Glomerular endothelial cell (primary cell): ENCODE measurements at places on chromosomes 11 and 22. TPM values are rescaled to one million over a fixed set of nuclear protein-coding genes. Genes with fewer than 3 reads are reported as not detected.

GRCh38 chr11:6824136-6824823, 21.2 kb upstream of the OR10A5 start:
- no peak for DNase-seq

GRCh38 chr11:18369398-18369797, 25.0 kb upstream of the LDHA start:
- DNase-seq: no peak

DNA sequence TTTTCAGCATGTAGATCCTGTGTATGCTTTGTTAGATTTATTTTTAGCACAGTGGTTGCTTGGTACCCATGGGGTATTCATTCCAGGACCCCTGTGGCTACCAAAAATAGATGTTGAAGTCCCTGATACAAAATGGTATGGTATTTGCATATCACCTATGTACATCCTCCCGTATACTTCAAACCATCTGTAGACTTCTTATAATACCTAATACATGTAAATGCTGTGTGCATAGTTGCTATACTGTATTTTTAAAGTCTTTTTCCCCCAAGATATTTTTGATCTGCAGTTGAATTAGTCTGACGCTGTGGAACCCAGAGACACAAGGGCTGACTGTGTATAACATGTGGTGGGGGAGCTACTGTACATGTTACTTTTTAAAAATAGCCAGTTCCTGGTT, 101.1 kb downstream of the ATXN10 start:
- DNase-seq: no peak

DNA sequence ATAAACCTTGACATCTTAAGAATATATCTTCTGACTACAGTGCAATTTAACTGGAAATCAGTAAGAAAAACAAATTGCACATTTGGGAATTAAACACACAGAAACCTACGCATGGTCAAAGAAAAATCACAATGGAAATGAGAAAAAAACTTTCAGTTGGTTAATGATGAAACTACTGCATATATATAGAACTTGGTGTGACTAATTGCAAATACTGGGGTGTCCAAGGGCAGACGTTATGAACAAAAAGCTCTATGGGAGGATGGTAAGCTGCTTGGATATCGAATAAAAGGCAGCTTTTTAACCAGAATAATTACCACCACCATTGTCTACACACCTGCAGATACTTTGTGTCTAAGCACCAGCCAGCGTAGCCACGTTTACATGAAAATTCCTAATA, 791 bp downstream of the GDPD4 start:
- DNase-seq: no peak

- DNase-seq: no peak
Observed at GRCh38 chr11:128345316-128345715, 242.0 kb downstream of the ETS1 start.

DNA sequence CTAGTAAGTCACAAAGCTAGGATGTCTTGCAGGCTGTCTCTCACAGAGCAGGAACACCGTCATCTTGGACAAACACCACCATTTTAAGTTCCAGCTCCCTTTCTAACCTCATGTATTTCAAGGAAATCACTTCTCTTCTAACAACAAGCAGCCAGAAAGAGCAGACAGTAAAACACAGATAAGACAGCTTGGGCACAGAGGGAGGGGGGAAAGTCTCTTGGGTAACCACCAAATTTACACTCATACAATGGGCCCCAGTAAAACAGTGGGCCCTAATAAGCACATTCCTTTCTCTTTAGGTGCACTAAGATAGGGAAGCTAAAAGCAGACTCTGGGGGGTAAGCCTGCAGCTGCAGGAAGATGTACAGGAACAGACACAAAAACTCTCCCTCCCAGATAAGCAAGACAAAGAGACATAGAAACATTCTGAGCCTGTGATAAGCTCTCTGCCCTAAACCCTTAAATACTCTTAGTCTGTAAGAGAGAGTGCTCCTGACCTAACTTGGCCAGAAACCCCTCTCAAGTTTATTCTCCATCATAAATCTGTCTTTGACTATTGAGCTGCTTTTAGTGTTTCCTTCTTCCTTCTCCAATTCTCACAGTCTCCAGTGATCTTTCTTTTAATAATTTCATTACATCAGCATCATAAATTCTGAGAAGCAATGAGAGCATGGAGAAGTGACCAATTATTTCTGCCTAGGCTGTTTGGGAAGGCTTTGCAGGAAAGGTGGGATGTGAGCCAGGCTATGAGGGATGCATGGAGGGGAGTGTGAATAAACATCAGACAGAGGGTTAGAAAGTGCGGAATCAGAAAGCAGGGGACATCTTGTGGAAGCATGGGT, 7.4 kb downstream of the OR10D3 start:
- DNase-seq: no peak

The SLC6A5 gene
- total RNA-seq: not detected in 2 replicates

The CXCR5 gene
- total RNA-seq: not detected in 2 replicates

The ISX gene
- total RNA-seq: not detected in 2 replicates

- DNase-seq: no peak
Observed at GRCh38 chr22:26629988-26630761, 8.4 kb downstream of the CRYBA4 start.

The USP2 gene
- 0.41 TPM in 1 of 2 replicates, not detected in the other for total RNA-seq

The PKDREJ gene
- total RNA-seq: not detected in 2 replicates

- no peak for DNase-seq
Observed at GRCh38 chr11:133860151-133860550, 14.8 kb upstream of the SPATA19 start.

GRCh38 chr11:86172894-86173293, 71.7 kb upstream of the EED start:
- DNase-seq: no peak

DNA sequence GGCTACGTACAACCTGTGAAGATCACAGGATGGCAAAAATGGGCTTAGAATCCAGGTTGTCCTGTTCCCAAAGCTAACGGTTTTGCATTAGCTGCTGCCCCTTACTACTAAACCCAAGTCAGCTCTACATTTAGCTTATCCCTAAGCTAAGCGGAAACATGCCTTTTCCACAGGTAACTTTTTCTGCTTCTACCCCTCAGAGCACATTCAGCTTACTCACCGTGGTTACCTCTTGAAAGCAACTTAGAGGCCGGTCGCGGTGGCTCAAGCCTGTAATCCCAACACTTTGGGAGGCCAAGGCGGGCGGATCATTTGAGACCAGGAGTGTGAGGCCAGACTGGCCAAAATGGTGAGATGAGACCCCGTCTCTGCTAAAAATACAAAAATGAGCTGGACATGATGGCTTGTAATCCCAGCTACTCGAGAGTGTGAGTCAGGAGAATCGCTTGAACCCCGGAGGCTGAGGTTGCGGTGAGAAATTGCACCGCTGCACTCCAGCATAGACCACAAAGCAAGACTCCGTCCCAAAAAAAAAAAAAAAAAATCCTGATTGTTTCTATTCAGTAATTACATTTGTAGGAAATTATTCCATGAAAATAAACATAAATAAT, 790 bp upstream of the TMEM41B start:
- peak; percentile 14 for DNase-seq

DNA sequence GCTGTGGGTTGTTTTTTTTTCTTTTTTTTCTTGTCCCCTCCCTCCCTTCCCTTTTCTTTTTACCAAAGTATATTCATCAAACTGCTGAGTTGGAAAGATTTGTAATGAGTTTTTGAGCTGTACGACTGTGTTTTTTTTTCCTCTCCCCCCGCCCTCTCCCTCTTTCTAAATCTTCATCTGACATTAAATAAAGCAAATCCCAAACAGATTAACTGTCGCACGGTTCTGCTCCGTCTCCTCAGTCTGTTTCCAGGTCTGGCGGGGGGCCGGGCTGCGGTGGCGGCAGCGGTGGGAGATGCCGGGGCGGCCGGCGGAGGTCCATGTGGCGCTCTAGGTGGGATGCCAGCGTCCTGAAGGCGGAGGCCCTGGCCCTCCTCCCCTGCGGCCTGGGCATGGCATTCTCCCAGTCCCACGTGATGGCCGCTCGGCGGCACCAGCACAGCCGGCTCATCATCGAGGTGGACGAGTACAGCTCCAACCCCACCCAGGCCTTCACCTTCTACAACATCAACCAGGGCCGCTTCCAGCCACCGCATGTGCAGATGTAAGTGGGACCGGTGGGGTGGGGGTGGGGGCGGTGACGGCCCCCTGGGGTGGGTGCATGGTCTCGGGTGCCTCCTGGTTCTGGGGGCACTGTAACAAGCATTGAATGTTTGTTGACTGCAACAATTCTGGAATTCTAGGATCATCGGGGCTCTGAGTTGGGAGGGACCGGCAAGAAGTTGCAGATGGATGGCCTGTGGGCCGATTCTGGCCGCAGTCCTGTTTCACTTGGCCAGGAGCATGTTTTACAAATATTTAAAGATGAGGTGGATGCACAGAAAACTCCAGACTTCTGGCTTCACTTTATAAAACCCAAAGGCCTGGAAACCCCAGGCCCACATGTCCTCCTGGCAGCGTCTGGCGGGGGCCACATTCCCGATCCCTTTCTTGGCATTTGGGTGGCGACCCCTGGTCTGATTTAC, 13.1 kb downstream of the MPPED1 start:
- DNase-seq: no peak

The CARNS1 gene
- 0.10 and 0.18 TPM in 2 replicates for total RNA-seq

The MUC2 gene
- total RNA-seq: not detected in 2 replicates

DNA sequence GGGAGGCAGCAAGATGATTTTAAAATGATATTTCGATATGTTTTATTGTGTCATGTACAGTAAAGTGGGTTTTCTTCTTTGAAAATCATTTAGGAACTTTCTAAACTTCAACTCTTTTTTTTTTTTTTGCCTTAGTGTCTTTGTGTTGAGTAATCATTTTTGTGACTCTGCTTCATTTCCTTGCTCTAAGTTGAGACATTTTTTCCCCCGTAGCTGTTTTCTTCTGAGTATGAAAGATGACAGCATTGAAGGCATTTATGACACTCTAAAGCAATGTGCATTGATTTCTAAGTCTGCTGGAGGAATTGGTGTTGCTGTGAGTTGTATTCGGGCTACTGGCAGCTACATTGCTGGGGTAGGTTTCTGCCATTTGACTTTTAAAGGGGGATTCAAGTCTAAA, 23.5 kb downstream of the RRM1 start:
- no peak for DNase-seq

DNA sequence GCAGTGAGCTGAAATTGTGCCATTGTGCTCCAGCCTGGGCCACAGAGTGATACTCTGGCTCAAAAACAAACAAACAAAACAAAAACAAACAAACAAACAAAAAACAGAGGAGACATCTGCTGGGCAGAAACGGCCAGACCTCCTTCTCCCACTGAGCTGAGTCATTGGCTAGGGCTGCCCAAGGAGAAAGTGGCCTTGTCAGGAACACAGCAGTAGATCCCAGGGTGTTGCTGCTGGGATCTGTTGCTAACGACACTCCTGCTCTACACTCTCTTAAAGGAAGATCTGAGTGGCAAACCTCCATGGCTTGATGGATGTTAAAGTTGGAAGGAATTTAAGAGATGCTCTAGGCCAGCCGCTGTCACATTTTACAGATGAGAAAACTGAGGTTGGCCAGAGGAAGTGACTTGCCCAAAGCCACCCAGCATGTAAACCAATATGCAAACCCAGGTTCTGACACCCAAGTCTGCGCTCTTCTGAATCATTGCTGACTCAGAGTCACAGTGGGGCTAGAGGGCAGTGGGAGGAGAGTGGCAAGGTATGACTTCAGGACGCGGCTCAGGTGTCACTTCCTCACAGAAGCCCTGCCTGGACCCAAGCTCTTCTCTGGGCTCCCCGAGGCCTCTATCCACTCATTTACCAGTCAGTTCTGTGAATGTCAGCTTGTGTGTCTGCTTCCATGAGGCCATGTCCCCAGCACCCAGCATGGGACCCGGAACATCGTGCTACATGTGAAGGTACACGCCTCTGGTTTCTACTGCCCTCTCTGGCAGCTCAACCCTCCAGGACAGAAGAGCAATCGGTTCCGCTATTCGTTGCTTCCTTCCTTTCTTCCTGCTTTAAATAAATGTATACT, 11.3 kb upstream of the GDPD5 start:
- DNase-seq: no peak

- no peak for DNase-seq
Observed at GRCh38 chr11:29125606-29126005, 891.2 kb downstream of the KCNA4 start.

GRCh38 chr11:83205608-83206185, 12.2 kb downstream of the ANKRD42 start:
- no peak for DNase-seq

DNA sequence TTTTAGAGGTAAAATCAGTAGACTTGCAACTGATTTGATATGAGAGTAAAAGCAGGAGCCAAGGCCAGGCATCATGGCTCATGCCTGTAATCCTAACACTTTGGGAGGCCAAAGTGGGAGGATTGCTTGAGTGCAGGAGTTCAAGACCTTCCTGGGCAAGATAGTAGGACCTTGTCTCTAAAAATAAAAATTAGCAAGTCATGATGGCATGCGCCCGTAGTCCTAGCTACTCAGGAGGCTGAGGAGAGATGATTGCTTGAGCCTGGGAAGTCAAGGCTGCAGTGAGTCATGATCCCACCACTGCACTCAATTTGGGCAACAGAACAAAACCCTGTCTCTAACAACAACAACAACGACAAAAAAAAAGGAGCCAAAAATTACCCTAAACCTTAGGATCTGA, 13.5 kb downstream of the SGSM3 start:
- DNase-seq: no peak

The MICAL2 gene
- 168 and 252 TPM in 2 replicates for total RNA-seq

DNA sequence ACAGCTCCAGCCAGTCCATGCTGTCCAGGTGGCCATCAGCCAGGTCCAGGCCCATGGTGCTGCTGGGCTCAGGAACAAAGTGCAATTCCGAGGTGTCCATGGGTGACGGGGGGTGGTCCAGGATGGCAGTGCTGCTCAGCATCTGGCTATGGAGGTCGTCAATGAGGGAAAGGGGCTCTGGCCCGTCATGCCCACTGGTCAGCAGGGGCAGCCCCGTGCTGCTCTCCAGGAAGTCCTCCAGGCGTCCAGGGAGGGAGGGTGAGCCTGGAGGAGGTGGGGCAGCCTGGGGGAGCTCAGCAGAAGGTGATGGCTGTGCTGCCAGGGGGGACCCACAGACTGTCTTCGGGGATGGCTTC, 41.1 kb downstream of the SGSM3 start:
- no peak for DNase-seq

The PLAAT5 gene
- total RNA-seq: not detected in 2 replicates

GRCh38 chr11:130775306-130776060, 140.8 kb downstream of the SNX19 start:
- no peak for DNase-seq

GRCh38 chr11:33375688-33376311, 118.6 kb downstream of the HIPK3 start:
- no peak for DNase-seq

DNA sequence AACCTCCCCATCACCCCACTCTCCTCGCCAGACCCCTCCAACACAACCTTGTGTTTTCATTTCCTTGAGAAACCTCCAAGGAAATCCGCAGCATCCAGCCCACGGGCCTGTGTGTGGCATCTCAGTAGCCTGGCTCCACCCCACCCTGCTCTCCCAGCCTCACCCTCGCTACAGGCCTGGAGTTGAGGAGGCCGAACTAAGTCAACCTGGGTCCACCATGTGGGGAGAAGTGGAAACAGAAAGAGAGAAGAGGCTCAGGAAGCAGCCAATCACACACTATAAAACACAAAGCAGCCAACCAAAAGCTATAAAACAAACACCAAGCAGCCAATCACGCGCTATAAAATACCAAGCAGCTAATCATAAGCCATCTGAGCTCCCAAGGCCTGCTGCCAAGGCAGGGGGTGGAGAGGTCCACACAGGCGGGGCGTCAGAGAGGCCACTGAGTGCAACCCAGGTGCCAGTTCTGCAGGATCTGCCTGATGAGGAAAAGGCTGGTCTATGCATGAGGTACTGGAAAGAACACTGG, 72.0 kb downstream of the MICAL3 start:
- no peak for DNase-seq
